Cardiac septum (tissue), 1 donor: ENCODE measurements at places on chromosomes 16 and 17. TPM values are rescaled to one million over a fixed set of nuclear protein-coding genes. Genes with fewer than 3 reads are reported as not detected.

Gene CIBAR2
- not detected for total RNA-seq

Gene SPATA22
- not detected for total RNA-seq

Gene DNASE1L2
- 0.57 TPM for total RNA-seq

Gene C16orf92
- total RNA-seq = not detected

Gene CBLN1
- 1.5 TPM for total RNA-seq

Gene GP1BA
- not detected for total RNA-seq

Gene TEX14
- 0.32 TPM for total RNA-seq

Gene TBC1D3K
- not detected for total RNA-seq

Gene PLD6
- total RNA-seq = 1.4 TPM

Gene MEOX1
- 19.8 TPM for total RNA-seq

Gene KRTAP17-1
- not detected for total RNA-seq

Gene RNF222
- total RNA-seq = not detected

Gene MT1F
- 2.2 TPM for total RNA-seq

Gene USP43
- total RNA-seq = not detected

Gene TPPP3
- 9.6 TPM for total RNA-seq

Gene CACNA1G
- 0.13 TPM for total RNA-seq

Gene ABCC11
- 0.30 TPM for total RNA-seq

Gene MFAP4
- total RNA-seq = 46.2 TPM

Gene GUCY2D
- total RNA-seq = not detected

Gene ETV4
- 3.5 TPM for total RNA-seq

Gene OTOP3
- not detected for total RNA-seq

Gene GPR179
- total RNA-seq = 0.16 TPM

Gene TMEM114
- not detected for total RNA-seq

Gene GNG13
- not detected for total RNA-seq

Gene SEZ6L2
- 1.2 TPM for total RNA-seq

Gene MPP2
- total RNA-seq = 13.8 TPM

Gene ZPBP2
- total RNA-seq = not detected

Gene TEDC2
- total RNA-seq = 0.51 TPM

Gene KRT36
- total RNA-seq = not detected

Gene MAP2K4
- 32.5 TPM for total RNA-seq

Gene PRSS33
- total RNA-seq = not detected

Gene TP53TG3
- total RNA-seq = not detected

Gene CLEC18A
- total RNA-seq = 0.13 TPM

Gene CALB2
- 0.70 TPM for total RNA-seq

Gene GSG1L
- total RNA-seq = 8.0 TPM

Gene CEP295NL
- 1.6 TPM for total RNA-seq

Gene PRMT7
- 24.2 TPM for total RNA-seq

Gene TMEM92
- total RNA-seq = not detected

Gene SLC52A1
- not detected for total RNA-seq

Gene MVP
- total RNA-seq = 60.2 TPM

Gene MRPL58
- 39.3 TPM for total RNA-seq

Gene CCL8
- 1.9 TPM for total RNA-seq
